T-helper 17 cell (primary cell): ENCODE measurements at places on chromosomes 13 and 19. TPM values are rescaled to one million over a fixed set of nuclear protein-coding genes. Genes with fewer than 3 reads are reported as not detected.

The GTF2F1 gene
- 67.2 TPM for total RNA-seq

The NKPD1 gene
- 0.97 TPM for total RNA-seq

The GARIN5A gene
- total RNA-seq: 0.22 TPM

The FFAR3 gene
- 0.70 TPM for total RNA-seq

The S1PR4 gene
- total RNA-seq: 83.1 TPM

The LRFN3 gene
- 8.7 TPM for total RNA-seq

The PNMA8A gene
- not detected for total RNA-seq

The KLF1 gene
- not detected for total RNA-seq
